Panc1 (cell line): ENCODE measurements at places on chromosomes 3 and 15.

DNA sequence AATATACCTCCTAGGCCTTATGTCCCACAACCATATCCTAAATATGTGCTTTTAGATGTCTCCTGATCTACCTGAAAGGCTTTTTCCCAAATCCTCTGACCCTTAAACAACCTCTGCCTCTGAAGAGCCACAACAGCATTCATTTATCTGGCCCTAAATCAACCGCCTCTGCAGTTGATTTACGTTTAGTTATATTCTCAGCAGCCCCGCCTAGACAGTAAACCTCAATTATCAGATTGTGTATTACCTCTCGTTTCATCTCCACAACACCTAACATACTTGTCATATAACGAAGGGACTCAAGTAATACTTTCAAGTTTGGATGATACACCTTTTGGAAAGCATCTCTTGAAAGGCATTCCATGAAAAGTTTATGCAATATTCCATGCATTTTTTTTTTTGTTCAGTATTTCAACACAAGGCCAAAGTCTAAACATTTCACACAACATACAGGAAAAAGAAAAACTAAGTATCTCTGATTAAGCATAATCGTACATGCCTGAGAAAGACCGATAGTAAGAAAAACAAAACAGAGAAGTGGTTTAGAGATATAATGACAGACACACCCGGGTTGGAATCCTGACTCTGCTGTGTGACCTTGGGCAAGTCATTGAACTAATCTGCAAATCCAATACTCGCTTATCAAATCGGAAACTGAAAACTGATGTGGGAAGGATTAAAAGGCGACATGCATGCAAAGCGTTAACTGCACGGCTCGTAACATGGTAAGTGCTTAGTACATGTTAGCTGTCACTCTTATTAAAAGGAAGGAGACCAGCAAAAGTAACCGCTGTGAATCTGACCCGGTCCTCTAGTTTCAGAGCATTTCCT, 778 bp downstream of the CRBN start:
- DNase-seq: no peak

DNA sequence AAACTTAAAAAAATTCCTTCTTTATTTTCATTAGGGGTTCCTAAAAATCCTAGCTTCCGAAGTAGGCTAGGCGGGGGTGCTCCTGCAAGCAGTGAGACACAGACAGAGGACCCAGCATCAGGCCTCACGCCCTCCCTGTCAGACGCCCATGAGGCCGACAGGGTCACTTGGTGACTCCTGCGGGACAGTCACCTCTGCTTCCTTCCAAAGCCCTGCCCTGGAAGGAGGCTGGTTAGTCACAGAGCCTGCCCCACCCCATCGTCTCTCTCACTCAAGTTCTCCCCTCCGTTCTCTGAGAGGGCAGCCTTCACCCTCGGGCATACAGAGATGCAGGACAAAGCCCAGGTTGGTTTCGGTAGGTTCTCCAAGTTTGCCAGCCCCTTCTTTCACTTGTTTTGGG, 38.6 kb downstream of the EHD4 start:
- DNase-seq: no peak

GRCh38 chr3:194045289-194045688, 90.7 kb upstream of the HES1 start:
- DNase-seq: no peak

DNA sequence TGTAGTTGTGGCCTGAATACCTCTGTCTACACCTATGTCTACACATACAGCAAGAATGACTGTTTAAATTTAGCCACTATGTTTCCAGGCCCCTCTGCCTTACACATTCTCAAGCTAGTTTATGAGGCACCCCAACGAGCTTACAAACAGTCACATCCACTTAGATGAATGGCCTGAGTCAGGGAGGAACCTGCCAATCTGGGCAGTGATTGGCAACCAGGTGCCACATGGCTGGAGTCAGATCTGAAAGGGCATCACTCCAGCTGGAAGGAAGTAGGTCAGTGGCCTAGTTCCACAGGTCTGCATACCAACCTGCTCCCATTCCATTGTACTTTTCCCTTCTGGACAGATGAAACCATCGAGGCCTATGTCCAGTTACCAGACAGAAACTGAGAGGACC, 136.3 kb downstream of the FOXP1 start:
- no peak for DNase-seq

- DNase-seq: no peak
Measured at GRCh38 chr3:134134698-134135415, 105.1 kb upstream of the SLCO2A1 start.
